ENCODE measurements at places on chromosomes 5 and 9.

GRCh38 chr5:39980056-39980455 is 555.3 kb upstream of the DAB2 start:
- DNase-seq: no peak

DNA sequence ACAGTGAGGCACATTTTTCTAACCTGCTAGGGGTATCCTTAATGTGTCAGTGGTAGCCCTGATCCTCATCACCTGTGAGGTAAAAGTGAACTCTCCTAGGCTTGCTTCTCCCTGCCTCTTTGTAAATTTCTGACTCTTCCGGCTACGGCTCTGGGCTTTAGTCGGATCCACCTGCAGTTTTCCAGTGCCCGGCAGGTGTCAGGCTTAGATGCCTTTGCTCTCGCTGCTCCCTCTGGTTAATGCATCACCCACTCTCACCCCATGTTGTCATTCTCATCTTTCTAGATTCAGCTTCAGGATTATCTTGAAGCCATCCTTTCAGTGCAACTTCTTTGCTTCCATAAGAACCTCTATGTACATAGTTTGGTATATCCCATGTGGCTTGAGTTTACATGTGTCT is 3.6 kb downstream of the CEP78 start:
- no peak for DNase-seq

GRCh38 chr9:75739884-75740611 is 150.4 kb upstream of the PCSK5 start:
- no peak for DNase-seq

DNA sequence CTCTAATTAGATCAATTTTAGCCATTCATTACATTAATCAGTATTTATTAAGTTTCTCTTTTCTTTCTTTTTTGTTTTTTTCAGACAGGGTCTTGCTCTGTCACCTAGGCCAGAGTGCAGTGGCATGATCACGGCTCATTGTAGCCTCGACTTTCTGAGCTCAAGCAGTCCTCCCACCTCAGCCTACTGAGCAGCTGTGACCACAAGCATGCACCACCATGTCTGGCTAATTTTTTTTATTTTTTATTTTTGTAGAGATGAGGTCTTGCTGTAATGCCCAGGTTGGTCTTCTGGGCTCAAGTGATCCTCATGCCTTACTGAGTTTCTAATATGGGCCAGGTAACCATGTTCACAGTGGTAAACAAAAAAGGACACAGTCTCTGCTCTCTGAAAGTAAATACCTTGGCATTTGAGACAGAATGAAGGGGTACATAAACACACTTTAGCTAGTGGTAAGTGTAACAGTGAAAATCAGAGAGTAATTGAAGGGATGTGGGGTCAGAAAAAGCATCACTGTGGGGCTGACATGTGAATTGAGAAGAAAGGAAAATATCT is 336.3 kb downstream of the ADGRV1 start:
- DNase-seq: no peak

GRCh38 chr9:111891910-111892499 is 4.6 kb upstream of the UGCG start:
- DNase-seq: no peak

DNA sequence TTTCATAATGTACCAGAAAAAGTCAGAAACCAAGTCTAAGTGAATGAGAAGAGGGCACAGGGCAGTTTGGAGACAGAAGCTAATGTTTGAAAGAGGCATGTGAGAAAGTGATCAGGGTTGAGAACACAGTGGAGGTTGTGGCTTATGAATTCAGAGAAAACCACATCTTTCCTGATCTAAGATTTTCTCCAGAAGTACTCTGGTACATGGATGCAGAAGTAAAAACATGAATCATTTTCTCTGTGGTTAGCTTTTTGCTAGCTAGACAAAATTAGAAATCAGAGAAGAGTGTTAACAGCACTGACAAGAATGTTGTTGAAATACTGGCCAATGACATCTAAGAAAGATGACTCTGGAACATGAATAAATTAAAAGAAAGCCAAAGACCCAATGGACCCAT is 541.1 kb downstream of the DNAH5 start:
- DNase-seq: no peak

- no peak for DNase-seq
Observed at GRCh38 chr5:56676091-56676768, 139.1 kb upstream of the MAP3K1 start.

GRCh38 chr5:73818357-73818756 is 192.4 kb downstream of the ARHGEF28 start:
- DNase-seq: no peak

- DNase-seq: no peak
Observed at GRCh38 chr9:33155393-33155792, 11.7 kb downstream of the B4GALT1 start.

DNA sequence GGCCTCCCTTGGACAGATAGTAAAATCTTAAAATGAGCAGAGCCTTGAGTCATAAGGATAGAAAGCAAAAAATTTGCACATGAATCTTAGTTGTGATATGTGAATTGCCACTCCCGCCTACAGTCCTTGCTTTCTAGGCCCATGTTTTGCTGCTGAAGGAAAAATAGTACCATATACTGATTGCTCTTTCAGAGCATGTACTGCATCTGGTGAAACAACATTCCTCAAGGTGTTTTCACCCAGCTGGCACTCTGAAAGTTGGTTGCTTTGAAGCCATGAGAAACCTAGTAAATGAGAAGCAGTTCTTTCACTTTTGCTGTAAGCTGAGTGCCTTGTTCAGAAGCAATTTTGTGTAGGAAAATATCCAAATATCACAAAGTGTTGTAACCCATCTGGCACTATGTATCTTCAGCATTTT is 10.3 kb downstream of the CDC37L1 start:
- no peak for DNase-seq

GRCh38 chr5:68732251-68732650 is 361.6 kb upstream of the SLC30A5 start:
- DNase-seq: no peak

DNA sequence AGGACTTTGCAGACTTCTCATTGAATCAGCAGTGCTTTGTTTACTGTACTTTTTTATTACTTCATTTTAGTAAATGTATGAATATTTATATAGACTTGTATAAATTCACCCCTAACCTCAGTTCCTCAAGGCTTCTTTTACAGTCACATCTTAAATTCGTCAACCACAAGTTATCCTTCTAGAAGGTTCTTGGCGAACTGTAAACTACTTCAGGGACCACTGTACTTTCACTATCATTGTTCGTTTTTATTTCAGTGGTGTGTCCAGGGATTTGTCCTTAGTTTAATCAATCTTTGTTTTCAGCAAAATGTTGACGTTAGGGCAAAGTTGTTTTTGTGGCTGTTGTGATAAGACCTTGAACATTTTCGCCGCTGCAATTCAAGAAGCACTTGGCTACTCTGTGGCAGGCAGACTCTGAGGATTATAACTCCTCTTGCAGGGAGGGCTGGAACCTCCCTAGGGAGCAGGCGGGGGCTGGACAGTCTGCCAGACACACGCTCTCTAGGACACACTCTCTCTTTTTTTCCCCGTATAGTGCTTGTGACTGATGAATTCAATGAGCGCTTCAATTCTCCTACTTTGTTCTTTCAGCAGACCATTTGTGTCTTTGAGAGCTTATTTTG is 252.8 kb downstream of the FBXL7 start:
- DNase-seq: no peak

- no peak for DNase-seq
Observed at GRCh38 chr9:9045072-9045471, 1245.5 kb upstream of the DMAC1 start.

DNA sequence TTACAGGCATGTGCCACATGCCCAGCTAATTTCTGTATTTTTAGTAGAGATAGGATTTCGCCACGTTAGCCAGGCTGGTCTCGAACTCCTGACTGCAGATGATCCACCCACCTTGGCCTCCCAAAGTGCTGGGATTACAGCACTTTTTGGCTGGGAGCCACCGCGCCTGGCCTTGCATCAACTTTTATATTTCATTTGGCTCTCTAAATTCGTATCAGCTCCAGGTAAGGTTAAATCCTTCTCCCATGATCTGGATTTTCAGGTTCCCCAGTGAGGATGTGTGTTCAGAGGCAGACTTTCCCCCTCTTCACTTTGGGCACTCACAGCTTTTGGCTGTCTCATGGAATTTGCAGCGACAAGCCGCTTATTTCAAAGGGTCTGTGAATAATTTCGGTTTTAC is 16.8 kb upstream of the RNF38 start:
- DNase-seq: no peak

DNA sequence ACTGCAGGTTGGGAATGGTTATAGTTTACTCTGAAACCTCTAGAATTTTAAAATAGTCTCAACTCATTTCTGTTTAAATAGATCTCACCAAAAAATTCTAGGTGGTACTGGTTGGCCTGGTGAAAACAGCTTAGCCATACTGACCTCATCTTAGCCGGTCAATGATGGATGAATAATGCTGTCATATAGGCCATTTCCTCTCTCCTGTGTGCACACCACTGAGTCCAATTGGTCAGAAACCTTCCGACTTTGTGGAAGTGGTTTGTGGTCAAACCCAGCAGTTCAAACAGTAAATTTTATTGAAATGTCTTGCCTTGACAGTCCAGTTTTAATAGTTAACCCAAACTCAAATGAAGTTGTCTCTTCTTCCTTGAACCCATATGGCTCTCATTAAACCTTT is 98.6 kb downstream of the GIN1 start:
- DNase-seq: no peak

- no peak for DNase-seq
Observed at GRCh38 chr5:6717247-6717646, 4.0 kb downstream of the TENT4A start.

DNA sequence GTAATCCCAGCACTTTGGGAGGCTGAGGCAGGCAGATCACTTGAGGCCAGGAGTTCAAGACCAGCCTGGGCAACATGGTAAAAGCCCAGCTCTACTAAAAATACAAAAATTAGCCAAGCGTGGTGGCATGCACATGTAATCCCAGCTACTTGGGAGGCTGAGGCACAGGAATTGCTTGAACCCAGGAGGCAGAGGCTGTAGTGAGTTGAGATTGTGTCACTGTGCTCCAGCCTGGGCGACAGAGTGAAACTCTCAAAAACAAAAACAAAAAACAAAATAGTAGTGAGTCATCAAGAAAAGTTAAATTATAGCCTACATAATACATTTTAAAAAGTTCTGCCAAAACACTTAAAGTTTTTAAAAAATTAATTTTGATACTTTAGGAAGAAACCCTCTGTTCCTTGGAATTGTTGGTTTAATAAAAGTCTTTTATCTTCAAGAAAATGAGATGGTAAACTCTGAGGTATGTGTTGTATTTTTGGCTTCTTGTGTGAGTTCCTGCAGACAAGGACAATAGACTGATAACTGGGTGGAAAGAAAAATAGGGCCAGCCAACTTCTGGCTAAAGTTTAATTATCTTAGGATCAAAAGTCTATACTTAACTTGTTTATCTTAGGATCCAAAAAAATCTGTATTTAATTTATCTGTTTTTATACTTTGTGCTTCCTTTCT is 9.3 kb downstream of the RUSC2 start:
- no peak for DNase-seq

DNA sequence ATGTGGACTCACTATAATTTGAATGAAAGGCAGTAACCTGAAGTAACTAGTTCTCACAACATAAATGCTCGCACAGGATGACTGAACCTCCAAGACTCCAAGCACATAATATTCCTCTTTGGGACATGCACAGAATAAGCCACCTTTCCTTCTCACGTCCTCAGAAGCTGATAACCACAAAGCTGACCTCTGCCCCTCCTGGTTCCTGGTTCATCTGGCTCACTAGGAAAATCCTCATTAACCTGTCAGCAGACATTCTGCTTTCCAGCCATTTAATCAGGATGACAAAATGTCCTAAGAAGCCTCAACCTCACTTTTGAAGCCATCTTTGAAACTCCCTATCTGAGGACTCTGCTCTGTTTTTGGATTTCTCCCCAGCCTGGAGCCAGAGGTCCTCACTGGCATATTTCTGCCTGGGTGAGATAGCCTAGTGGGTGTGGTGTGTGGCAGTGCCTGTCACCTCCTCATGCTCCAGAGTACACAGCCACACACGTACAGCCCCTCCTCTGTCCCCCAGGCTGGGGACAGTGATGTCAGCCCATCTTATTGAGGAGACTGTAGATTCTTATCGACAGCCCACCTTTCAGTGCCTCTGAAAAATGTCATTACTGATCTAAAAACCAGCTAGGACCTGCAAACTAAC is 10.3 kb downstream of the ANKH start:
- no peak for DNase-seq

- DNase-seq: no peak
Observed at GRCh38 chr5:109936996-109937395, 247.3 kb downstream of the MAN2A1 start.

DNA sequence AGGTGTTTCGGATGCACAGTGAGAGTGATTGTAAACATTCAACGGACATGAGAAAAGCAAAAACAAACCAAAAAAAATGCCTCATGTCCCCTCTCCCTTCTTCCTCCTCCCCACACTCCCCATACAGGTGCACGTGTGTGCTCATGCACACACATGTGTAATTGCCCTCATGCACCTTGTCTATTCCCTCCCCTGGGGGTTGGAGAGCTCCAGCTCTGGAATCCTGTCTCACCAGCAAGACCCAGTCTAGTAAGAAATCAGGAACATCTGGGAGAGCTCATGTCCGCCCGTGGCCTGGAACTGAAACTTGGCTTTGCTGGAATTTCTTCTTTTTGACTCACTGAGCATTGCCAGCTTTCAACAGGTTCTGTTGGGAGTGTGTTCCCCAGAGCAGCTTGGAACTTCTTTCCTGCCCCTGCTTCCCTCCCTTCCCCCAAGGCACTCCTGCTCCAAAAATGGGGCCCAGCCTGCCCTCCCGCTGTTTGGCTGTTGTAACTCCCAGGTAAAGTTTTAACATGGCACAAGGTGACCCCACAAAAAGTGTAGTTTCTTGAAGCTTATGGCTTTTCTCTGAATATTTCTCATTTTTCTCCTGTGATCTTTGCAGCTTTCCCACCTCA is 190.1 kb downstream of the NR3C1 start:
- DNase-seq: no peak

- no peak for DNase-seq
Observed at GRCh38 chr5:167948251-167948650, 343.2 kb upstream of the WWC1 start.

GRCh38 chr9:546235-546634 is 295.3 kb upstream of the DMRT1 start:
- no peak for DNase-seq

DNA sequence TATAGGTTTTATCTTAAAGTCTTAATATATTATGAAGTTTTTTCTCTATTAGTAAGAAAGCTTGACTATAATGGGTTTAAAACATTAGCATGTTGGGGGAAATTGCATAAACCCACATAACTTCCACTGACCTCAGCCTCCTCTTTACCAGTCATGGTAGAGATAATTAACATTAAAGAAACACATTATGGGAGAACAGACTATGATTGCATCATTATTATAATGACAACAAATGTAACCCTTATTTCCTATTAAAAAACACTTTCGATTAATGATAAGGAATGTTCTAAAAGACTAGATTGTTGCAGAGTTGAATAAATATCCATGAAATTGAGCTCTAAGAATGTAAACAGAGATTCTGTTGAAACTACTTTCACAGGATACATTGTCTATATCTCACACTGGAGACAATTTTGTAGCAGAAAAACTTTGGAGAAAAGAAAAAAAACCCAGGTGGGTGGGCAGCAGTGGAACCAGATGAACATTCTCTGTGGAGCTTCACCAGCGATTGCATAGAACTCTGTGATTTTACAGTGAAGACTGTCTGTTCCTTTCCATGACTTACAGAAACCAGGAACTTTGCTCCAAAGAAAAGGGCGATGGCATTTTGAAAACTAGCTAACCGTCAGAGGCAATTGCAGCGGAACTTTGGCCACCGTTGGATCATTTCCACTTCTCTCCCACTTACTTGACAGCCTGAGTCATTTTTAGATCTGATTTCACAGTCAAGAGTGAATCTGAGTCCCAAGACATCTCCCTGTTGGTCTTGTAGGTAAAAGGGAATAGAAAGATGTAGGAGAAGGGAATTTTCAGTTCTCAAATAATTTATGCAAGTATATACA is 21.0 kb upstream of the ERAP2 start:
- no peak for DNase-seq

GRCh38 chr5:176446884-176447590 is 1.1 kb upstream of the FAF2 start:
- DNase-seq: no peak

All from activated CD8-positive, alpha-beta memory T cell treated with anti-CD3 and anti-CD28 coated beads for 4 hours (primary cell).